A549 treated with Hydrocortisone at 1 μM for 4 hours (cell line): ENCODE measurements at places on chromosomes 4 and X. TPM values are rescaled to one million over a fixed set of nuclear protein-coding genes. Genes with fewer than 3 reads are reported as not detected.

Gene SUPT20HL2
- not detected in 5 replicates for total RNA-seq

Gene BMX
- 0.03 TPM in 1 of 5 replicates, not detected in the others for total RNA-seq

Gene SLC34A2
- total RNA-seq, result 0.03 to 0.06 TPM (median 0.05 TPM) in 3 of 5 replicates, not detected in the others

Gene GAGE2A
- total RNA-seq, result not detected in 5 replicates

Gene DTHD1
- total RNA-seq, result not detected in 5 replicates

Gene SGMS2
- 19.0 to 29.3 TPM (median 27.8 TPM) in 5 replicates for total RNA-seq

Gene ADGRG4
- not detected in 5 replicates for total RNA-seq

Gene TRIM75
- not detected in 5 replicates for total RNA-seq

Gene SPINK2
- 0.18 TPM in 1 of 5 replicates, not detected in the others for total RNA-seq

Gene PPEF2
- total RNA-seq, result not detected in 5 replicates

Gene TMPRSS11B
- not detected in 5 replicates for total RNA-seq

Gene CFAP99
- 0.12 to 0.24 TPM (median 0.18 TPM) in 3 of 5 replicates, not detected in the others for total RNA-seq

Gene PROM1
- 0.39 to 0.56 TPM (median 0.52 TPM) in 5 replicates for total RNA-seq

Gene BGN
- total RNA-seq, result not detected in 5 replicates

Gene MAGEA2B
- 0.07 to 0.10 TPM in 2 of 5 replicates, not detected in the others for total RNA-seq

Gene GABRQ
- 0.13 to 0.23 TPM (median 0.20 TPM) in 5 replicates for total RNA-seq

Gene SCFD2
- total RNA-seq, result 6.1 to 7.0 TPM (median 6.6 TPM) in 5 replicates

Gene TLR10
- 0.03 TPM in 2 of 5 replicates, not detected in the others for total RNA-seq

Gene CHRNA9
- total RNA-seq, result 1.00 to 1.5 TPM (median 1.4 TPM) in 5 replicates

Gene HELT
- total RNA-seq, result not detected in 5 replicates

Gene NCBP2L
- total RNA-seq, result not detected in 5 replicates

Gene BEX1
- total RNA-seq, result not detected in 5 replicates

Gene SPON2
- 0.31 to 1.0 TPM (median 0.39 TPM) in 5 replicates for total RNA-seq

Gene TMEM47
- total RNA-seq, result 1.0 to 1.7 TPM (median 1.3 TPM) in 5 replicates

Gene GIMD1
- not detected in 5 replicates for total RNA-seq

Gene ENPEP
- total RNA-seq, result 0.01 to 0.14 TPM (median 0.06 TPM) in 5 replicates

Gene GLUD2
- 1.6 to 3.4 TPM (median 2.2 TPM) in 5 replicates for total RNA-seq

Gene PARM1
- total RNA-seq, result 0.50 to 0.62 TPM (median 0.55 TPM) in 5 replicates

Gene ERAS
- total RNA-seq, result 0.07 to 0.10 TPM in 2 of 5 replicates, not detected in the others

Gene AFF2
- total RNA-seq, result not detected in 5 replicates

Gene TRIM60
- total RNA-seq, result not detected in 5 replicates

Gene CSN3
- not detected in 5 replicates for total RNA-seq

Gene FGA
- total RNA-seq, result 17.8 to 22.6 TPM (median 19.0 TPM) in 5 replicates

Gene PLXNA3
- total RNA-seq, result 11.0 to 17.8 TPM (median 13.9 TPM) in 5 replicates

Gene ESX1
- total RNA-seq, result 0.06 to 0.08 TPM in 2 of 5 replicates, not detected in the others

Gene HS6ST2
- 0.05 to 0.17 TPM (median 0.12 TPM) in 5 replicates for total RNA-seq

Gene ALAS2
- total RNA-seq, result not detected in 5 replicates

Gene FOXP3
- 0.07 to 0.13 TPM (median 0.08 TPM) in 5 replicates for total RNA-seq

Gene NKAP
- 6.4 to 7.6 TPM (median 7.4 TPM) in 5 replicates for total RNA-seq
